HFFc6 (cell line): ENCODE measurements at places on chromosomes 16 and 17.

GRCh38 chr16:88697831-88698615, 8.2 kb downstream of the RNF166 start:
- no peak overlapping the region for H3K27ac ChIP-seq
- no peaks in the 10 kb centered on the region for H3K4me1 ChIP-seq
- no peaks in the 10 kb centered on the region for H3K27me3 ChIP-seq
- no peak overlapping the region for H3K4me3 ChIP-seq
- DNase-seq: no peak

DNA sequence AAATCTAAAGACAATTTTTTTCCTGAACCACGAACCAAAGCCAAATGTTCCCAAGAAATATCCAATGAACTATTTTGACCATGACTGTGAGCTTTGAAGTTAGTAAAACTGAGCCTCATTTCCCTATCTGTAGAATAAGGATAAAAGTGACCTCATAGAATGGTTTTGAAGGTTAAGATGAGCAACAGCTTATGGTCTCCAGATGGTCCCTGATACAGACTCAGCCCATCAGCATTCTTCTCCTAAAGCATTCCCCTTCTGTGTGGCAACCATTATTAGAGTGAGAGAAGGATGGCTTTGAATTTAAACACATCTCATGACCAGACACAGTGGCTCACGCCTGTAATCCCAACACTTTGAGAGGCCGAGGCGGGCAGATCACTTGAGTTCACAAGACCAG, 70.1 kb downstream of the COPRS start:
- H3K4me3 ChIP-seq: no peak overlapping the region
- DNase-seq: peak; percentile 39
- H3K36me3 ChIP-seq: peaks cover 8% of the 10 kb centered on the region
- H3K27me3 ChIP-seq: no peaks in the 10 kb centered on the region; the same call in 1 of the 2 replicates

GRCh38 chr16:81522108-81522701, 77.6 kb downstream of the CMIP start:
- H3K27me3 ChIP-seq: no peaks in the 10 kb centered on the region
- no peak overlapping the region for H3K4me3 ChIP-seq
- no peak for DNase-seq
- H3K4me1 ChIP-seq: peaks cover 78% of the 10 kb centered on the region
- H3K27ac ChIP-seq: no peak overlapping the region
- H3K36me3 ChIP-seq: peaks cover 15% of the 10 kb centered on the region

DNA sequence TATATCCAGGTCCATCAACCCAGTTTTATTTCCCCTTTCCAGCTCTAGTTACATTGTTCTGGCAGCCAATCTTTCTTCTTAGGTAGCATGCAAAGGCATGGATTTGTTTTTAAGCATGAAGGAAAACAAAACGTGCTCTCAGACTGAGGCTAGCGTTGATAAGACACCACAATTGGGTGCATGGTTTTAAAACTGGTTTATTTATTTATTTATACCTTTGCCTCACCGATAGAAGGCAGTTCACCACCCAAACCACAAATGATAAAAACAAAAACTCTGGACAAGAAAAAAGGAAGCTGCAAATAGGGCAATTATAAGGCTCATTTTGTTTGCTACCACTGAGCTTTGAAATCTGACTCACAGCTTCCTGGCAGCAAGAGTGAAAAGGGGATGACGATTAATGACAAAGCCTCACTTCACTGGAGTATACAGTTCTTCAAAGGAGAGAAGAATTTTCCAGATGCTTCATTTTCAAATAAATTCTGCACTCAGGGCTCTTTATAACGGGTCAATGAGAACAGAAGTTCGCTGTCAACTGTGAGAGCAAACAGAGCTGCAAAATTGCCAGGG, 278.4 kb upstream of the IRX5 start:
- H3K27me3 ChIP-seq: peaks cover 7% of the 10 kb centered on the region
- peaks cover 14% of the 10 kb centered on the region; the same call in 1 of the 2 replicates for H3K4me1 ChIP-seq
- no peak for DNase-seq
- no peak overlapping the region for H3K4me3 ChIP-seq

DNA sequence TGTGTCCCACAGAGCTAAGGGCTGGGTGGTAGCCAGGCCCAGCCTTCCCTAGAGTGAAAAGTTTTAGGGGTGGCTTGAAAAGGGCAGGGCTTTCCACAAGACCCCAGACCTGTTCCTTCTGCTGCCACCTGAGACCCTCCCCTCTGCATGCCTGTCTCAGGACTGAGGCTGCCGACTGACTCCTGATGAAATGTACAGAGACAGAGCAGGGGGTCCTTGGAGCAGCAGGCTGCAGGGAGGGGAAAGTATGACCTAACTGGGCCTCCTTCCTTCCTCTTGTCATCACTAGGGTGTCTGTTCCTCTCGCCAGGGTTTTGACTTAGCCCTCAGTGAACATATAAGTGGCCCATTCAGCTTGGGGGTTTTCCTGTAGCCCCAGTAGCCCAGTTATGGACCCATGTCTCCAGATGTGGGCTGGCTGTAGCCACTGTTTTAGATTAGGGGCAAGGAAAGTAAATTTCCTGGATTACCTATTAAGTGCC, 14.9 kb upstream of the NFATC3 start:
- no peak for DNase-seq
- no peak overlapping the region for H3K27ac ChIP-seq
- H3K4me3 ChIP-seq: no peak overlapping the region

- no peak overlapping the region for H3K4me3 ChIP-seq
- H3K4me1 ChIP-seq: no peaks in the 10 kb centered on the region
- no peak for DNase-seq
- no peak overlapping the region for H3K27ac ChIP-seq
Measured at GRCh38 chr16:77896415-77897128, 108.2 kb downstream of the VAT1L start.

- no peaks in the 10 kb centered on the region for H3K36me3 ChIP-seq
- H3K4me1 ChIP-seq: peaks cover 53% of the 10 kb centered on the region
- no peaks in the 10 kb centered on the region; the same call in 1 of the 2 replicates for H3K27me3 ChIP-seq
- H3K27ac ChIP-seq: peak overlapping the region; percentile 69
Measured at GRCh38 chr17:12021623-12022140, 1.0 kb downstream of the MAP2K4 start.

GRCh38 chr16:88939972-88940861, 36.8 kb downstream of the CBFA2T3 start:
- peaks cover 38% of the 10 kb centered on the region for H3K27me3 ChIP-seq
- no peak for DNase-seq
- H3K4me1 ChIP-seq: no peaks in the 10 kb centered on the region
- H3K36me3 ChIP-seq: no peaks in the 10 kb centered on the region
- no peak overlapping the region for H3K4me3 ChIP-seq

DNA sequence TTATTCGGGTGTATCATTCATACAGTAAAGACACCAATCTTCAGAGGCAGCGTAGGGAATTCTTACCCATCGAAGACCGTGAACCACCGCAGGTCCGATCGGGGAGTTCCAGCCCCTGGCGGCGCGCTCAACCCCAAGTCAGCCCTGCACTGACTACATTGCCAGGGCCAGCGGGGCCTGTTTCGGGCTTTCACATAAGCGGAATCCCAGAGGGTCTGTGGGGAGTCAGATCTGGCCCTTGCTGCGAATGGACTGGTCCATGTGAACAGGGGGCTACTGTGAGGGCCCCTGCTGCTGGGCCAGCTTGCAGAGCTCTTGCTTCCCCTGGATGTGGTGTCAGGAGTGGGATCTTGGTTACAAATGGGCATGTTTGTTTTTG, 7.6 kb downstream of the PDE6G start:
- no peak overlapping the region for H3K4me3 ChIP-seq
- peaks cover 19% of the 10 kb centered on the region for H3K27me3 ChIP-seq
- H3K36me3 ChIP-seq: peaks cover 4% of the 10 kb centered on the region; the same call in 1 of the 2 replicates

DNA sequence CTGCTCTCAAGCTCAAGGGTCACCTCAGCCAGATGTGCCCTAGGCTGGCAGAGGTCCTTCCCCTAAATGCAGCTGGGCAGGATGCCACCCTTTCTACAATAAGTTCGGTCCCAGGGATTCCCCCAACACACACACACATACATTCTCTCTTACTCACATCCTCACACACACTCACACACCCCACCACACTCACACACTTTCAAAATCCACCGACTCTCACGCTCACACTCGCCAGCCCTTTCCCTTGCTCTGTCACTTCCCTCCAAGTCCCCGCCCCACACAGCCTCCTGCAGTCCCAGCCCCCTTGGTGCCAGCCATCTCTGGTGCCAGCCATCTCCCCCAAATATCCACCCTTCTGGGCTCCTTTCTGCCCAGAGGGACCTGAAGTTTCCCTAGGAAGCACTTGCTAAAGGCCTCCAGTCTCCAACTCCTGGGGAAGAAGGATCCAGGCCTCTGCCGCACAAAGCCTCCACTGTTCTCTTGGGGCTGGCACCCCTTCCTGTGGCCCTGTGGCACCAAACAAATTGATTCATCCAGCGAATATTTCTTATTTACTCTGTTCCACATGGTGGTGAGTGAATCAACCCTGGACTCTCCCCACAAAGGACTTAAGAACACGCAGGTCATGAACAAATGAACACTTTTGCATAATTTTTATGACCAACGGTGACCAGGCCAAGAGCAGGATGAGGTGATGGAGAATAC, 3.8 kb upstream of the USP36 start:
- peak; percentile 17 for DNase-seq
- peak overlapping the region; percentile 11; the same call in 1 of the 2 replicates for H3K27ac ChIP-seq
- H3K27me3 ChIP-seq: peaks cover 2% of the 10 kb centered on the region

GRCh38 chr17:50689251-50689650, 18.5 kb downstream of the ANKRD40 start:
- peak; percentile 46 for DNase-seq
- H3K27me3 ChIP-seq: peaks cover 3% of the 10 kb centered on the region
- no peak overlapping the region for H3K4me3 ChIP-seq
- H3K4me1 ChIP-seq: peaks cover 61% of the 10 kb centered on the region
- H3K27ac ChIP-seq: peak overlapping the region; percentile 60

DNA sequence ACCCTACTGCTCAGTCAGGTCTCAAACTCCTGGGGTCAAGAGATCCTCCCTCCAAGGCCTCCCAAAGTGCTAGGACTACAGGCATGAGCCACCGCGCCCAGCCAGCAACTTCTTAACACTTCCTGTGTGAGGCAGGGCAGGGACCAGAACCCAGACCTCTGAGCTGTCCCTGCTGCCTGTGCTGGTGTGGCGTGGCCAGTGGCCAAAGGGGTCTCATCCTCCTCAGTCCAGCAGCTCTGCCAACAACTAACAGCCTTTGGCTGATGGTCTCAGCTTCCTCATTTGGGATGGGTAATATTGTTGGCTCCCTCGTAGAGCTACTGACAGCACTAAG, 1.4 kb upstream of the LLGL1 start:
- no peak overlapping the region for H3K27ac ChIP-seq
- DNase-seq: no peak
- peaks cover 57% of the 10 kb centered on the region for H3K4me1 ChIP-seq
- H3K27me3 ChIP-seq: no peaks in the 10 kb centered on the region; the same call in none of the 2 replicates
- H3K4me3 ChIP-seq: no peak overlapping the region

- H3K27me3 ChIP-seq: peaks cover 23% of the 10 kb centered on the region
- H3K4me3 ChIP-seq: no peak overlapping the region
- H3K27ac ChIP-seq: no peak overlapping the region
- no peaks in the 10 kb centered on the region for H3K36me3 ChIP-seq
- peaks cover 18% of the 10 kb centered on the region for H3K4me1 ChIP-seq
- DNase-seq: no peak
Measured at GRCh38 chr17:63988741-63989621, 9.2 kb upstream of the PRR29 start.

GRCh38 chr16:22888791-22889190, 74.8 kb downstream of the HS3ST2 start:
- no peaks in the 10 kb centered on the region for H3K4me1 ChIP-seq
- no peak overlapping the region for H3K27ac ChIP-seq
- no peak overlapping the region for H3K4me3 ChIP-seq
- H3K36me3 ChIP-seq: no peaks in the 10 kb centered on the region

DNA sequence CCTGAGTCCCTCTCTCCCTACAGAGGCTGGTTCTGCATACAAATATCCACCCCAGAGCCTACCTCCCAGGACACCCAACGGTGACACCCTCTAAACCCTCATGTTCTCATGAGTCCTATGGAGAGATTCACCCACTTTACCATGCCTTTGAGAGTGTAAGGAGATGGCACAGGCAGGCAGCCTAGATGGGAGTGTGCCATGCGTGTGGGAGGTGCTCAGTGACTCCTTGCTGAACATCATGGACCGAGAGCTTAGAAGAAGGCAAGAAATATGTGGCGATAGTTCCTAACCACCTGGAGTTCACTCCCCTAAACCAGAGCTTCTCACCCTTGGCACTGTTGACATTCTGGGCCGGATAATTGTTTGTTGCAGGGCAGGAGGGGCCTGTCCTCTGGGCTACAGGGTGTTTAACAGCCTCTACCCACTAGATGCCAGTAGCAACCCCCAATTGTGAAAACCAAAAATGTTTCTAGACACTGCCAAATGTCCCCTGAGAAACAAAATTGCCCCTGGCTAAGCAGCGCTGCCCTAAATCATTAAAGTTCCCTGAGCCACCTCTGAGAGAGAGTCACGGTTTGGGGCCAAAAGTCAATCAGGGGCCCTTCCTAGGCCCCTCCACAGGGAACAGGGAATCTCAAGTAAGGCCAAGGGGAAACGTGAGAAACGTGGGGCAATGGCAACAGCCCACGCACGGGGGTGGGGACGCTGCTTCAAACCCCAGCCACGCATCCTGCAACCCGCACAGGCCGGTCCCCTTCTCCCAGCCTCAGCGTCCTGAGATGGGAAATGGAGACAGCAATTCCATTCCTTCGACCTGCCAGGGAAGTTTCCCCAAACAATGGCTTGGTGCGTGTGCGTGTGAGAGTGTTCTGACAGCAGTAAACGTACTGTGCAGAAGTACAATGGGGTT, 66.8 kb downstream of the C16orf78 start:
- peaks cover 2% of the 10 kb centered on the region; the same call in 1 of the 2 replicates for H3K27me3 ChIP-seq
- H3K4me3 ChIP-seq: no peak overlapping the region
- no peak overlapping the region for H3K27ac ChIP-seq
- H3K36me3 ChIP-seq: no peaks in the 10 kb centered on the region

DNA sequence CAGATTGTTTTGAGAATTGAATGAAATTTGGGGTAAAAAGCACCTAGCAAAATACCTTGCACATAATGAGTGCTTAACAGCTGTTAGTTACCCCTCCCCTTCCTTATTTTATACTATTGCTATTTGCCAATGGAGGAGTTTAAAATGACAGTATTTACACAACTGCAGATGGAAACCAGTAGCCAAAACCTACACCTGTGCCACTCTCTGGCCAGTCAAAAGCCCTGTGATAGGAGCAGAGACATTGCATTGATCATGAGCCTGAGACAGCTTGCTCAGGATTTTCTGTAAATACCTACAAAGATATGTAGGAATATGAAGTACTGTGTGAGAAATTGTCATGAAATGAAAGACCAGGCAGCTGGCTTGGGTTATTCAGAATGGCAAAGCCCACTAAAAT, 115.3 kb upstream of the HLF start:
- no peak overlapping the region for H3K27ac ChIP-seq
- H3K36me3 ChIP-seq: peaks cover 5% of the 10 kb centered on the region; the same call in 1 of the 2 replicates
- no peak for DNase-seq
- peaks cover 7% of the 10 kb centered on the region for H3K4me1 ChIP-seq

- H3K27me3 ChIP-seq: peaks cover 35% of the 10 kb centered on the region
- peaks cover 18% of the 10 kb centered on the region for H3K4me1 ChIP-seq
- H3K27ac ChIP-seq: no peak overlapping the region
- H3K4me3 ChIP-seq: no peak overlapping the region
- H3K36me3 ChIP-seq: no peaks in the 10 kb centered on the region
Measured at GRCh38 chr17:76840884-76841775, 27.1 kb upstream of the MGAT5B start.

GRCh38 chr17:41629826-41630670, 5.7 kb upstream of the KRT17 start:
- H3K27me3 ChIP-seq: peaks cover 17% of the 10 kb centered on the region
- no peak for DNase-seq

- H3K27me3 ChIP-seq: peaks cover 3% of the 10 kb centered on the region; the same call in 1 of the 2 replicates
- H3K4me3 ChIP-seq: no peak overlapping the region
- peaks cover 17% of the 10 kb centered on the region for H3K4me1 ChIP-seq
- H3K36me3 ChIP-seq: no peaks in the 10 kb centered on the region
- no peak overlapping the region for H3K27ac ChIP-seq
- DNase-seq: no peak
Measured at GRCh38 chr17:81090361-81091136, 55.6 kb downstream of the BAIAP2 start.
